Cardiac atrium fibroblast (primary cell): ENCODE measurements at places on chromosomes 2 and 18. TPM values are rescaled to one million over a fixed set of nuclear protein-coding genes. Genes with fewer than 3 reads are reported as not detected.

The KCNG2 gene
- 2.3 and 9.7 TPM in 2 replicates for total RNA-seq

The ANKRD30BL gene
- total RNA-seq = not detected in 2 replicates

The LOXL3 gene
- 76.8 and 97.7 TPM in 2 replicates for total RNA-seq

The PPP4R3B gene
- total RNA-seq = 29.1 and 29.2 TPM in 2 replicates
